ENCODE measurements at places on chromosomes 2 and 18.

DNA sequence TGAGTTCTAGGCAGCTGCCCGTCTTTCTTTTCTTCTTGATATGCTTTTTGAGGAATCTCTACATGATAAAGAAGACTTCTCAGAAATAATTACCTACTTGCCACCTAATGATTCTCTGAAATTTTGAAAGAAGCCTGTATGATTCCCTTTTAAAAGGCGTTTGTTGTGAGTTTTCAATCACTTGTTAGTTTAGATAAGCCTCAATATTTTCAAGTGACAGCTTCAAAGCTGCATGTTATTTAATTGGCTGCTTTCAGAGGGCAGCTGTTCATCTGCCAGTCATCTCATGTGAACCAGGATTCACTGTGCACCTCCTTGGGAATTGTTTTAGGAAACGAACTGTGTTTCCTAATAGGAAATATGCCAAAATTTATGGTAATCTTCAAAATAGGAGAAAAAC is 938.1 kb downstream of the CPS1 start:
- no peak for DNase-seq

DNA sequence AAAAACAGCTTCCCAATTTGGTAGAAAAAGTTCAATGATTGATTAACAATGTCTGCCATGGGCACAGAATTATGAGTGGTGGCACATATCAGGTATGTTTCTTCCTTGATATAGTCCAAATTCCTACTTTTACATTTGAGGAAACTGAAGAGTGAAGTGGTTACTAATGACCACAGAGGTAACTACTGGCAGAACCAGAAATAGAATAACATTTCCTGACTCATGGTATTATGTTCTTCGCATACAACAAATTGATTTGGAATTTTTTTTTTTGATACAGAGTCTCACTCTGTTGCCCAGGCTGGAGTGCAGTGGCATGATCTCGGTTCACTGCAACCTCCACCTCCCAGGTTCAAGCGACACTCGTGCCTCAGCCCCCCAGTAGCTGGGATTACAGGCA is 6.0 kb upstream of the NFE2L2 start:
- DNase-seq: no peak

- no peak for DNase-seq
Observed at GRCh38 chr2:217978536-217979150, 24.2 kb downstream of the TNS1 start.

- peak; percentile 29 for DNase-seq
Observed at GRCh38 chr2:88307817-88308216, 137.7 kb downstream of the THNSL2 start.

DNA sequence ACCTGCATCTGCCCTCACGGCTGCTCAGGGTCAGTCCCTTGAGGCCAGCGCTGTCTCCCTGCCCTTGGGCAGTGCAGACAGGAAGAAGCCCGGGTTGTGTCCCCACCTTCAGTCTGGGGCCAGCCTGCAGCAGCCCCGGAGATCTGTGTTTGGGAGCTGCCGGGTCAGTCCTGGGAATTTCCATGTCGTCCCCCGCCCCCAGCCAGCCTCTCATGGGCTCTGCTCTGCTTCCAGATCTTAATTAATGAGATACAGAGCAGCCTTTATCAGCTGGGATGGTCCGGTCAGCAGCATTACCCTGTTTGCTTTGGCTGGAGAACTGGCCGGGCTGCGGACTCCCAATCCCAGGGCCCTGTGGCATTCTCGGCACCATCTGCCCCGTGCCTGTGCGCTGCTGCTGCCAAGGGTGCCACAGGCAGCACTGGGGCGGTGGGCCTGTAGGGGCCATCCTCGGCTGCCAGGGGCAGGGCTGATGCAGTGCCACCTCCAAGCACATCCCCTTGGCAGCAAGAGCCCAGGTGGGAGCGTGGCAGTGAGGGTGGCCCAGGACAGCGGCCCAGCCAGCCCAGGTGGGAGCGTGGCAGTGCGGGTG is 2.4 kb downstream of the BOK start:
- DNase-seq: no peak

DNA sequence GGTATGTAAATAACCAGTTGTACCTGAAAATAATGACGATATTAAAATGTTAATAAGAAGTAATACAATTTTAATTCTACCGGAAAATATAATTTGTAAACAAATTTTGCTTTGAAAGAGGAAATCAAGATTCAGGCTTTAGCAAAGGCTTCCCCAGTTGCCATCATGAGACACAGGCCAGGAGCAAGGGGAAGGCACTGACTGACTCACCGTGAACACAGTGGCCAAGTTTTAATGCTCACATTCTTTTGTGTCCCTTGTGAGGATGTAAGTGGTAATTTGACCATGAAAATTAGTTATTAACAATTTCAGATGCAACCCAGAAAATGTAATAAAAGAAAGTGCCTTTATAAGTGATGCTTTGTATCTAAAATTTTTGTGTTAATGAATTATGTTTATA is 164.1 kb downstream of the GREB1L start:
- no peak for DNase-seq

DNA sequence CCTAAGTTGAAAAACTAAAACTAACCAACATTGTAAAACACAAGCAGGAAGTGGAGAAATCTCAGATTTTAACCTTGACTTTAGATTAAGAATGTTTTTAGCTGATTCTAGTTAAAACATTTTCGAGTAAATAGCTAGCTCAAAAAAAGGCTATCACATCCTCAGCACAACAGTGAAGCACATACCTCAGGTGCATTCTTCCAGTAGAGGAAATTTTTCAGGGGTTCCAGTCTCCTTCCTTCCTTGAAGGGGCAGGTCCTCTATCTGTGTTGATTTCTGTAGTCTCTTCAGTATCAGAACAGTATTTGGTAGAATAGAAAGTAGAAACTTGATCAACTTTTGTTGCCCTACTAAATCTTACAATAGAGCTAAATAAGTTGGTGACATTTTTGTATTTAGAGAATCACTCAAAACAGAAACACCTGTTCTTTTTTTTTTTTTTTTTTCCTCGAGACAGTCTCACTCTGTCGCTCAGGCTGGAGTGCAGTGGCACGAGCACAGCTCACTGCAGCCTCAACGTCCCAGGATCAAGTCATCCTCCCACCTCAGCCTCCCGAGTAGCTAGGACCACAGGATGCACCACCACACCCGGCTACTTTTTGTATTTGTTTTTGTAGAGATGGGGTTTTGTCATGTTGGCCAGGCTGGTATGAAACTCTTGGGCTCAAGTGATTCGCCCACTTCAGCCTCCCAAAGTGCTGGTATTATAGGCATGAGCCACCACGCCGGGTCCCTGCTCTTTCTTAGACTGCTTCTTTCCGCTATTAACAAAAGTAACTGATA is 6.9 kb upstream of the GPR155 start:
- DNase-seq: peak; percentile 38

Measured in activated CD8-positive, alpha-beta T cell treated with anti-CD3 and anti-CD28 coated beads for 36 hours (primary cell).